Chondrocyte (in vitro differentiated cells): ENCODE measurements at places on chromosomes 13 and 19.

DNA sequence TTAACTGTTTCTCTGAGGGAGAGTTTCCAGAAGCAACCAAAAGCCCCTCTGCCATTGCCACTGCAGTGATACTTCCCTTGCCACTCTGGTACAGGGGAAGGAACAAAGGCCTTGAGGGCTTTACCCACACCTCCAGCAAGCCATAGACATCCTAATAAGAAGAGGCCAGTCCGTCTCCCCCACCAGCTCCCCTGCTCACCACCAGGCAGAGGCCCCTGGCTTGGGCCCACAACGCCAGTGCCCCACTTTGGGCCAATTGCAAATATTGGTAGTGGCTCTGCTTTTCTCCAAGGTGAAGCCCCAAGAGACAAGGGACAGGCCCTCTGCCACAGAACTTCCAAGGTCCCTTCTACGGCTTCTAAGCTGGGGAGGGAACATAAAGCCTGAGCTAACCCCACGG is 833.0 kb downstream of the DACH1 start:
- DNase-seq: no peak

DNA sequence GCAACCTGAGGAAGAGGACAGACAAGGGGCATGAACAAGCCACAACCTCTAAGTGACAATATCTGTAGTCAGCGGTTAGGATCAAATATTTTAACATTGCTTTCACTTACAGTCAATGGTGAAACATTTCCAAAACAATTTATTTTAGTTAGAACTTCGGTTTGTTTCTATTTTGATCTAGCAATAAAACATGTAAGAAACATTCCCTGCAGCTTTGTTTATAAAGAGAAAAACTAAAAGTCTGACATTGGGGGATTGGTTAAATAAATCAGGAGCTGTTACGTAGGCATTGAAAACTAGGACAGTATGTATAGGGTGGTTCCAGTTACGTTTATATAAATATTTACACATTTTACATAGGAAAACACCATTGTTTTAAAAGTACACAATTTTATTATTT is 3.4 kb downstream of the URI1 start:
- no peak for DNase-seq

DNA sequence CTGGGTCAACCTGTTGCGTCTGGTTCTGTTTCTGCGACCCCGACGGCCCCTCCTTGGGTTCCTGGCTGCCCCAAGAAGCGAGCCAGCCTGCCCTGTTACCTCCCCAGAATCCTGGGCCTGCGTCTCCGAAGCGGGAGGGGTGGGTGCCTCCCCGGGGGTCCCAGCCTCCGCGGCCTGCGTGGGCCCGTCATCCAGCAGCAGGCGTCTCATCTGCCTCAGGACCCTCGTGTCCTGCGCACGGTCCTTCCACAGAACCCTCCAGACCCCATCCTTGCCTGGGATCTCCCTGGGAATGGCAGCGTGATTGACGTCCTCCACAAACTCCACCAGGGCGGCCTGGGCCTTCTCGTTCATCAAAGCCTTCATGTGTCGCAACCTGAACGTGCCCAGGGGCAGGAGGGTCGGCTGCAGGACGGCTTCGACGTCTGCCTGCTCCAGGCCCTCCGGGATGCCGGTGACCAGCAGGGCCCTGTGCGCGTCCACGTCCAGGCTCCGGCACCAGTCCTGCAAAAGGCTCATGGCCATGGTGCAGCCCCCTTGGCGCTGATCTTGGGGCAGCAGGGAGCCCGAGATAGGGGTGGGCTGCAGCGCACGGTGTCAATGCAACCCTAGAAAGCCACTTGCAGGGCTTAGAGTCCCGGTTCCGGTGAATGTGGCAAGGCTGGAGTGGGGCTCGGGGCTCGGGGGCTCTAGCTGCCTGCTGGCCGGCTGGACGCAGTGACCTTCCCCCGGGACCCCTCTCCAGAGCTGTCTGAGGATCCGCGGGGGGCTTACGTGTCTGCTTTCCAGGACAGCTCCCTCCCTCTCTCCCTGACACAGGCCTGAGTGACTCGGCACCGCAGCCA is 504 bp downstream of the PNMA8B start:
- no peak for DNase-seq

DNA sequence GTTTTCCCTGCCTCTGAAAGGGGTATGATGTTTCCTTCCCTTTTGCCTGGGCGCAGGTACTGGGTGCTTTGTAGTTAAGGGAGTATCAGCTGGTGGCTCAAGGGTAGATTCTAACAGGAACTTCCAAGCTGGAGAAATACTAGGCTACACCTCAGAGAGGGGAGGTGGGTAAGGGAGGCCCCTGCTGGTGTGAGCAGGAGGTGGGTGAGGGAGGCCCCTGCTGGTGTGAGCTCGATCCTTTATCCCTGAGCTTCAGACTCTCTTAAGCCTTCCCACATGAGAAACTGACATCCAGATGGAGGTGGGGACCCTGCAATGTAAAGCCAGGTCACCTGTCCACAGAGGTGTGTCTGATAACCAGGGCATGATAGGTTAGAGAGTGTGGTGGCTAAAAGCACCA is 32.1 kb downstream of the CYP2B6 start:
- no peak for DNase-seq

DNA sequence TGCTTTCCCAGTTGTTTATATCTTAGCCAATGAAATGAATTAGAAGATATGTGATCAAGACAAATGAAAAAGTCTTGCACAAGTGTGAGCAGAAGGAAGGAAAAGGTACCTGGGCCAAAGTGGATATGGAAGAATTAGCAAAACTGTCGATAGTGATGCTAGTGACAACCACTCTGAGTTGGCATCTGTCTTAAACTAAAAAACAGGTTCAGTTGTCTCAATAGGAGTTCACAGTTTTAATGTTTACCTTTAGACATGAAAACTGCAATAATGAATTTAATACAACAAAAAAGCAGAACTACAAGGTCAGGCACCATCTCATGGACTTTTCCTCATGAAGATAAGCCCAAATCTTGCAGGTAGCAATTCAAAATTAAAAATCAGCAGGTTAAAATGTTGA is 688.5 kb downstream of the EFNB2 start:
- DNase-seq: no peak

DNA sequence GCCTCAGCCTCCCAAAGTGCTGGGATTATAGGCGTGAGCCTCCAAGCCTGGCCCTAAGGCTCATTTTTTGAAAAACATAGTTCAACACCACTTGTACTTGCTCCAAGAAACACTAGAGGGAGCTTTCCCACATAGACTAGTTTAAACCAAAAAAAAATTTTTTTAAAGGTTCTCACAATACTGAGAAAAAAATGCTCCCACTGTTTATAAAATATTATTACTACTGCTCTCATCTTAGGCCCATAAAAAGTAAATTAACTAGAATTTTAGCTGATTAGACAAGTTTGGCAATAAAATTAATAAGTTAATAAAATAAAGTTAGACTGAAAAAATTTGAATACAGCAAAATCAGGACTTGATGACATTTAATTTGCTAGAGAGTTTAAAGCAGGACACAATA is 109.5 kb downstream of the TBC1D4 start:
- no peak for DNase-seq
